Amygdala (tissue), 56 donors: ENCODE measurements at places on chromosomes 7 and 10.

- DNase-seq: no peak
These were observed 113.2 kb upstream of the ANKRD1 start for GRCh38 chr10:91034042-91034441.

- DNase-seq: no peak
These were observed 437.6 kb upstream of the ZMIZ1 start for GRCh38 chr10:78630944-78631838.

GRCh38 chr10:59967079-59967478 is 60.7 kb upstream of the CCDC6 start:
- DNase-seq: no peak

DNA sequence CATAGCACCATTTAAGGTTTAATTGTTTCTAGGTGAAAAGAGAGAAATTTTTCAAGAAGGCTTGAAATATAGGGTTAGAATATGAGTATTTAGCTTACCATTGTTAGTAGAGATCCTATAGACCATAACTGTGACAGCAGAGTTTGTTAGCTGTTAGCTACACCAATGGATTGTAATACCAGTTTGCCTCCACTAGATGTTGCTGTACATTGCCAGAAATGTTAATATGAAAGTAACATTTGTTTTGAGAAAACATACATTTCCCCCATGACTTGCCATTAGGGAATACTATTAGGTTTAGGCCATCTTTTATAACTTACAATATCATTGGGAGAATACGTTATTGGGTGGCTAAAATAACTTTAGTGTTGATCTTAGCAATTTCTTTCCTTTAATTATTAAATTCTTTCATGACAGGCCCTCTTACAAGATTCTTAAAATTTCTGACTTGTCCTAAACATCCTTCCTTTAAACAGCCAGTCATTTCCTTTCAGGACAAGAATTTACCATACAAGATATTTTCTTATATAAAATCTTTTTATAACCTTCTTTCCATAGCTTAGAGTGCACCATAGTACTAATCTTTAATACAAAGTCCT is 39.5 kb downstream of the ZNF117 start:
- DNase-seq: no peak

DNA sequence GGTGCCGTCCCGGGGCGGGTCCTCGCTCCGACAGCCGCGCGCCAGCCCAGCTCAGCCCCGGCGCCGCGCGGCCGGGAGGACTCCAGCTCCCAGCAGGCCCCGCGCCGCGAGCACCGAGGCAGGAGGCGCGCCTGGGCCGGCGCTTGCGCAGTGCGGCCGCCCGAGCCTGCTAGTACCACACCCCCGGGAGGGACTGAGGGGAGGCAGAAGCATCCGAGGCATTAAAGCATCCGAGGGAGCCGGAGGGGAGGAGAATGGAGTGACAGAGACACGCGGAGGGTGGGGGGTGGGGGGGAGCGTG is at the start of gene GRK5:
Gene GRK5, plus strand, starts transcription at position 206 of the 301 bp plus-strand sequence. CDS start 347 bp downstream, outside the sequence.
- DNase-seq: peak; percentile 90

DNA sequence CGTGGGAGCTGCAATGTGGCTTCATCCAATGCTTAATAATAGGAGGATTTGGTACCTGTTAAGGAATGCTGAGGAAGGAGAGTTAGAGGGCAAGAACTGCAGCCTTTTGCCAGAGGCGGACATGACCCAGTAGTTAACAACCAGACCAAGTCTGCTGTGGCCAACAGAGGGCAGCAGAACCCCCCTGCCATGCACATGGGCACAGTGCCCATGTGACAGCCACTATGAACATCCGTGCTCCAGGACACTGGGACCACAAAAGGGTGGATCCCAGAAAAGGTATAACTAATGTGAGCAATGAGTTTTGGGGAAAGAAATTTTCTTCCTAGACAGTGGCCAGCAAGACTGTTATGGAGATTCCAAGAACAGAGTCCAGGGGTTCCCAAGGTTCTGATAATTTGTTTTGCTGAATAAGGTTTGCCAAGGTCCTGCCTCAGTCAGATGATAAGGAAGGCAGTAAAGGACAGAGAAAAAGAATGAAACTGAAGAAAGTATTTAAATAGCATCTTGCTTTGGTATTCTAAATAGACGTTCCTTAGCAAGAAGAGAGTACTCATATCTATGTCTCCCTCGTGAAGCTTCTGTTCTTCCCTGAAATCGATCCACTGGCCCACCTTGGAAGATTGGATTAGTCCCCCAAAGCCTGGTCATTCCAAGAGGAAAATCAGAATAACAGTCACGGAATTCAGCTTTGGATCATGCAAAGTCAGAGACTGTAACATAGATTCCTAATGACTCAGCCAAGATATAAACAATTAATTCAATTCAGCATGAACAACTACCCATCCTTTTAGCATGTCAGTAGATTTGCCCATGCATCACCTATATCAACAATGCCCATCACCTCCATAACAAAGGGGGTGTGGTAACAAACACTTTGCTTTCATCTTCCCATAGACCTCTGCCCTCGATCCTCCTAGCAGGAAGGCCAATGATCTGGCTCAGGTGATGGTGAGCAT is 56.0 kb downstream of the LGI1 start:
- DNase-seq: peak; percentile 5

DNA sequence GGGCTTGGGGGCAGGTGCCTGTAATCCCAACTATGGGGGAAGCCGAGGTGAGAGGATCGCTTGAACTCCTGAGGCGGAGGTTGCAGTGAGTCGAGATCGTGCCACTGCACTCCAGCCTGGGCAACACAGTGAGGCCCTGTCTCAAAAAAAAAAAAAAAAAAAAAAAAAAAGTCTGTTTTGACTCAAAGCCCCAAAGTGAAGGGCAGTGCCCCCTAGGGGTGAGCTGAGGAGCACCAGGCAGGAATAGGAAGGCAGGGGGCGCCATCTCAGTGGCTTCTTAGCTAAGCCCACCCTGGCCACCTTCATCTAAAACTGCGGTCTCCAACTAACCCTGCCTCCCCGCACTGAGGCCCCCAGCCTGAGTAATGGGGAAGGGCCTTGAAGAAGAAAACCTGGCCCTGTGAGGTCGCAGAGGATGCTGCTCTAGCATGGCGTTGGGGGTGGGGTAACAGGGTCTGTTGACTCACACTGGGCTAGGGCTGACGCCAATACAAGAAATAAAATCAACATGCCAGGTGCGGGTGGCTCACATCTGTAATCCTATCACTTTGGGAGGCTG is 9.8 kb downstream of the PODXL start:
- DNase-seq: no peak

- no peak for DNase-seq
These were observed 22.8 kb upstream of the GPR26 start for GRCh38 chr10:123643315-123643714.

DNA sequence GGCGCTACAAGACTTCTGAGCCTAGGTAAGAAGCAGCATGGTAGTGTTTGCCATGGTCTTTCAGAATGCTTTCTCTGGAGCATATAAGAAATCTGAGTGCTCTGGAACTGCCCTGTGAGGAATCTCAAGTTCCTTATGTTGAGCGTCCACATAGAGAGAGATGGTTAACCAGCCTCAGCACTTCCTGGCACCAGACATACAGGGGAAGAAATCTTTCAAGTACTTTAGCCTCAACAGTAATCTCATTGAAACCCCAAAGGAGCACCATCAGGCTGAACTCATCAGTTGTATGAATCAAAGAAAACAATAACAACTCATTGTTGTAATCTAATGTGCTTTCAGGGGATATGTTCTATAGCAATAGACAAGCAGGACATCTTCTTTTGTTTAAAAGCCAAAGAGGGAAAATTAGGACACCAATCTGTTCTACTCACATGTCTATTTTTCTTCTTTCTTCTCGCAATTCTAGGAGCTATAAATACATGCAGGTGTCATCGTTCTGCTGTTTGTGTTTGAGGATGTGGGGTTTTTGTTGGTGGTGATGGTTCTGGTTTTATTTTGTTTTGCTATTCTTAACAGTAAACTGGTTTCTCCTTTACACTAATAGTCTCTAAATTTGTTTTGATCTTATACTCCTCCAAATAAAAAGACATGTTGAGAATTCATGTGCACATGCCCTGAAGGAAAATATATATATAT is 1145.0 kb upstream of the LRRN3 start:
- no peak for DNase-seq

DNA sequence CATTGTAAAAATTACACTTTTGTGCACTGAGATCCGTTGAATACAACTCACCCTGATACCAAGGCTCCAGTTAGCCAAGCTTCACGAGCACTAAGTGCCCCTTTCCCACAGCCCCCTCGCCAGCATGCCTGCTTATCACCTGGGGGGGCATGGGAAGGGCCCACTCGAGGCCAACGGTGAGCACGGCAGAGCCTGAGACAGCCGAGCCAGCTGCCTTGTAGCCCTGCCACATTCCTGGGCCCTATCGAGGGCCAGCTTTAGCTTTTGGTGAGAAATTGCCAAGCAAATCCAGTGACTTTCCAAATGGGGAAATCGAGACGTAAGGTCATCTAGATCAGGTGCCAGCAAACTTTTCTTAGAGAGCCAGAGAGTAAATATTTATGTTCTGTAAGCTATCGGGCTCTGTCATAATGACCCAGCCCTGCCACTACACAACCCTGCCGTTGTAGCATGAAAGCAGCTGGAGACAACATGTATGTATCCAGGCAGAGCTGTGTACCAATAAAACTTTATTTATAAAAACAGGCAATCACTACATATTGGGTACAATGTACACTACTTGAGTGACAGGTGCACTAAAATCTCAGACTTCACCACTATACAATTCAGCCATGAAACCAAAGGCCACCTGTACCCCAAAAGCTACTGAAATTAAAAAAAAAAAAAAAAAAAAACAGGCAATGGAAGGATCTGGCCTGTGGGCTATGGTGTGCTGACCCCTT is 83.6 kb downstream of the FAM53B start:
- no peak for DNase-seq

DNA sequence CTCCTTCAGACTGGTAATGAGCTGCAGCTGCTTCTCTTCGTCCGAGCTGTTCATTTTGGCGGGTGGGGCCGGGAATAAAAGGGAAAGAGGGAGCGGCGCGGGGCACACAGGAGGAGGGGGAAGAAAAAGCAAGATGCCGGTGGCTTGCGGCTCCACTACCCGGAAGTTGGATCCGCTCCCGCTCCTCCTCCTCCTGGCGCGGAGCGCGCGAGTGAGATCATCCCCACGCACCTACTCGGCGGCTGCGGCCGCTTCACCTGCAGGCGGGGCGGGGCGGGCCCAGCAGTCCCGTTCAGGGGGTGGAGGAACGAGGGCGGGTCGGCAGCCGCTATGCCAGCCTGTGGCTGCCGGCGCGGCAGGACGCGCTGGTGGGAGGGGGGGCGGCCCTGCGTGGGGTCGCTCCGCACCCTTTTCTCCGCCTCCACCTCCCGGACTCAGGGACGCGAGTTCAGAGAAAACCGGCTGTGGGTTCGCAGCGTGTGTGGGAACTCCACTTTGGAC is at the start of gene SHTN1:
Gene SHTN1, minus strand, starts transcription at position 162 of the 501 bp plus-strand sequence. Its CDS starts 108 bp downstream, at position 54.
- DNase-seq: peak; percentile 74

- DNase-seq: no peak
These were observed 17.6 kb upstream of the BAZ1B start for GRCh38 chr7:73539709-73540108.
